ENCODE measurements at places on chromosomes 11 and 22. TPM values are rescaled to one million over a fixed set of nuclear protein-coding genes. Genes with fewer than 3 reads are reported as not detected.

Gene ZNRF3
- polyA plus RNA-seq: 0.24 TPM

Gene ZNF215
- not detected for polyA plus RNA-seq

Gene OR51T1
- polyA plus RNA-seq: not detected

Gene UQCC3
- 12.6 TPM for polyA plus RNA-seq

Gene WNT7B
- polyA plus RNA-seq: not detected

Gene SPA17
- polyA plus RNA-seq: 1.1 TPM

All from CD4-positive, CD25-positive, alpha-beta regulatory T cell (primary cell).